Sigmoid colon (tissue), 7 donors: ENCODE measurements at places on chromosomes 5 and 9. TPM values are rescaled to one million over a fixed set of nuclear protein-coding genes. Genes with fewer than 3 reads are reported as not detected.

Gene PTPRD
- 18.3 TPM for total RNA-seq

DNA sequence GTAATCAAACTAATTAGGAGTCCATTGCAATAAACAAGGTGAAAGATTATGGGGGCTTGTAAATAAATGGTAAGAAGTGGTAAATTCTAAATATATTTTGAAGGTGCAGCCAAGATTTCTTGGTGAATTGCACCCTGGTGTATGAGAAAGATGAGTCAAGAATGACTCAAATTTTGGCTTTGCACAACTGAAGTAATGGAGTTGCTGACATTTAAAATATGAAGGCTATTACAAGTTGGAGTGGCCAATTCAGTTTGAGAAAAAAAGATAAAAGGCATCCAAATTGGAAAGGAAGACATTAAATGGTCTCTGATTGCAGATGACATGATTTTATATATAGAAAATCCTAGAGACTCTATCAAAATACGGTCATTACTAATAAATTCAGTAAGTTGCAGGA lies 2330.6 kb downstream of the MAT2B start:
- DNase-seq = no peak

DNA sequence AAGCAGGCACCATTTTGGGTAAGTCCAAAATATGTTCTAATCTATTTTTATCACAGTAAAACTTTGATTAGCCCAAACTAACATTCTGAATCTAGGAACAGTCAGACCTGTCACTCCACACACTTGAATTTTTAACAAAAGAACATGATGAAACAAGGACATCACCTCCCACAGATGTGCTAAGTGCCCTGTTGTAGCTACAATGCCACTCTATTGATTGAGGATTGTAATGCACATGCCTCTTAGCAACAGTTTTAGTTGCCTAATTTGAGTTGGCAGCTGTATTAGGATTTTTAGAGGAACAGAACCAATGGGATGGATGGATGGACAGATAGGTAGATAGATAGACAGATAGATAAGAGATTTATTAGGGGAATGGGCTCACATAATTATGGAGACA lies 20.3 kb upstream of the RNF20 start:
- DNase-seq = no peak

DNA sequence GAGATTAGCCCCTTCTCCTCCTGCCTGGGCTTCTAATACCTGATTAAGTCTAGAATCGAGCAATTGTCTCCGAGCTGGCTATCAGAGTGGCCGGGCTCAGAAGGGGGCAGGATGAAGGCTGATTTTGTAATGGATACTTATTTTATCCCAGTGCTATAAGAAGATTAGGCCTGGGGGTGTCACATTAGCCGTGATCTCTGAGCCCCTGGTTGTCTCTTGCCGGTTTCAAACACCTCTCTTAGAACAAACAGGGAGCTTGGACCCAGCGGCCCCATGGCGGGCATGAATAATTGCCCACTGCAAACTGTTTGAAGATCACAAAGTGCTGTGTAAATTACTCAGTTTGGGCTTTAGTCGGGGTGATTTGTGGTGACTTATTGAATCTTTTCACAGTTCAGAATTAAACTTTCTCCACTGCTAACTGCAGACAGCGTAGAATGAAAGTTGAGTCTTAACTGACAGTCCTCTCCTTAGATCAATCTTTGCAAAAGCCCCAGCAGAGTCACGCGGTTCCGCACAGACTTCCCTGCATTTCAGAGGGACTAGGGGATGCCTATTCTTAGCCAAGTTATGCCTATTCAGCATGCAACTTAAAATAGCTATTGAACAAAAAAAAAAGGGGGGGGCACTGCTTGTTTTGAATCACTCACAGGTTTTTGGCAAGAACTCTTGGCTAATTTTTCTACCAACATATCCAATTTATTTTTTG lies 200.6 kb upstream of the IRX1 start:
- DNase-seq = no peak

GRCh38 chr9:126650404-126651341 lies 36.9 kb downstream of the LMX1B start:
- DNase-seq = no peak

GRCh38 chr9:21392270-21392669 lies 7.1 kb upstream of the IFNA2 start:
- no peak for DNase-seq
